ENCODE measurements at places on chromosomes 7 and 10.
A peak's percentile ranks its signal among the peaks of the same experiment; 100 is the strongest.

DNA sequence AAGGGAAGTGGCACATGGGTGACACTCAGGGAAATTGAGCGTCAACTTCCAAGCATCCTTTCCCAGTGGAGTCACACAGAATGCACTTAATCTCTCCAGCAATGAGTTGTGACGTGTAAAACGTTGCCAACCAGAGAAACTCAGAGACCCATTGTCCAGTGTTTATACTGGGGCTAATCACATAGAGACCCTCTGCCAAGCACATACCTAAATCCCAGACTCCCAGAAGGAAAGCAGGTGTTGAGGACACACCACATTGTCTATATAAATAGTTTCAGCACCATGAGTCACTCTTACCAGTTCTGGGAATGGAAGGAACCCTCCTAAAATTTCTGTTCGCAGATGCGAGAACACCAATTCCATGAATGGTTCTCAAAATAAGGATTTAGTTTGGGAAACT, 76.4 kb upstream of the BET1 start:
- no peak for DNase-seq

GRCh38 chr7:158315881-158316280, 271.7 kb downstream of the PTPRN2 start:
- DNase-seq: no peak

DNA sequence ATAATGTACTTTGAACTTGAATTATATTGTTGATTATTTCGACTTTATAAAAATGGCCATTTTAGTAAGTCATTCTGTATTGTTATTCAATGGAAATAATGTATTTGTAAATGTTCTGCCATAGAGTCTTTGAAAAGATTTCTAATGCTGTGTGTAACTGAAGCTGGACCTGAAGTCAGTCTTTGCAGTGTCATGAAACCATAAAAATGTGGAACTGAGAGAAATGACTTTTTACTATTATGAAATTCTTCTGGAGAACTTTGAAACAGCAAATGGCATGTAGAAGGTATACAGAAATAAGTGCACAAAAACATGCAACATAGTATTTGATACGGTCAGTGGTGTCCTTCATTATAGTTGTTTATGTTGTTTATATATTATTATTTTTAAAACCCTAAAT, 59.7 kb upstream of the ADRA2A start:
- peak; percentile 12 for DNase-seq

DNA sequence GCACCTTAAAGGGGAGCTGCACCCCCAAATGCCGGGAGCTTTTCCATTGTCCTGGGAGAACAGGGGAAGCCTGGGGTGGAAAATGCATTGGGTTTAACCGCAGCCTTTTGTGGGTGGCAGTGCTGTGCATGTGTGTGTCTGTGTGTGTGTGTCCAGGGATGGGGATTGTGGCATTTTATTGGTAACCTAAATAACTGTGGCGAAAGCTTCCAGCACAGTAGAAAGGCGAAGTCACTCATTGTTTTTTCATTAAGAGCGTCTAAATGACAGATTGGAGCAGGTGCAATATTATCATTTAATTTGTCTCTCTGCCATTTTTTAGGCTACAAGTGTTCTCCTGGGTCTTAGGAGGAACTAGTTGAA, 55.1 kb downstream of the INSIG1 start:
- DNase-seq: no peak

GRCh38 chr7:159109653-159110035, 35.0 kb downstream of the VIPR2 start:
- no peak for DNase-seq

- no peak for DNase-seq
These were observed 422.5 kb downstream of the DNAJB6 start for GRCh38 chr7:157759246-157759805.

- no peak for DNase-seq
These were observed 37.7 kb upstream of the ZNF32 start for GRCh38 chr10:43686414-43686813.

DNA sequence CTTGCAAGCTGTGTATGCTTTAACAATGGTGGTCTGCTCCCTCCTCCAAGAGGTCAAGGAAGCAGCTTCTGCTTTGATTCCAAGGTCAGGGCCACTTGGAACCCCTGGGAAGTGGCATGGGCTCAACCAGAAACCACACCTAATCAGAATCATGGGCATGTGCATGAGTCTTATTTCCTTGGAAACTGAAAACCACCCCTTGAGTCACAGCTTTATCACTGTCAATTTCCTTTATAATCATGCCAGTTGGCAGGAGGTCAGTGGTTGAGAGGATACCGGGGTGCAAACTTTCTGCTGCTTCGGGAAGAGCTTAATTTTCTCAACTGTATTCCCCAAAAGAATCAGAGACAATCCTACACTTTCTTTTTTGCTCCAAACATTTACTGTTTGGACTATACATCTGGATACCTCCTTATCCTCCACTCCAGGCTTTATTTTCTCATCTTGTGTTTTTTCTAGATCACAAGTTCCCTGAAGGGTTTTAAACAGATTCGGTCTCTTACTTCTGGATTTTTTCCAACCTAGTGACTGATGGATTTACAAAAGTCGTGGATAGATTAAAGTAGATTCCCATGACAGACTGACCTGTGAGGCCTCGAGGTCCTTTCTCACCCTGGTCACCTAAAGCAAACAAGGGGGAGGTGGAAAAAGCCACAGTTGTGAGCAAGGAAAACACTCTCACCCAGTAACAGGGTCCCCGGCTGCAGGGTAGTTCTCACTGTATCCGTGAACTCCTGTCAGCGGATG, 36.0 kb downstream of the COL17A1 start:
- no peak for DNase-seq

- no peak for DNase-seq
These were observed 58.4 kb upstream of the PCGF5 start for GRCh38 chr10:91162050-91162494.

GRCh38 chr10:131730771-131731497, 169.9 kb upstream of the PPP2R2D start:
- DNase-seq: no peak

- no peak for DNase-seq
These were observed 79.8 kb downstream of the RALA start for GRCh38 chr7:39703144-39703543.
